ENCODE measurements at places on chromosomes 6 and 20.

GRCh38 chr20:33897313-33897912 lies 86.3 kb downstream of the CHMP4B start:
- DNase-seq = no peak

DNA sequence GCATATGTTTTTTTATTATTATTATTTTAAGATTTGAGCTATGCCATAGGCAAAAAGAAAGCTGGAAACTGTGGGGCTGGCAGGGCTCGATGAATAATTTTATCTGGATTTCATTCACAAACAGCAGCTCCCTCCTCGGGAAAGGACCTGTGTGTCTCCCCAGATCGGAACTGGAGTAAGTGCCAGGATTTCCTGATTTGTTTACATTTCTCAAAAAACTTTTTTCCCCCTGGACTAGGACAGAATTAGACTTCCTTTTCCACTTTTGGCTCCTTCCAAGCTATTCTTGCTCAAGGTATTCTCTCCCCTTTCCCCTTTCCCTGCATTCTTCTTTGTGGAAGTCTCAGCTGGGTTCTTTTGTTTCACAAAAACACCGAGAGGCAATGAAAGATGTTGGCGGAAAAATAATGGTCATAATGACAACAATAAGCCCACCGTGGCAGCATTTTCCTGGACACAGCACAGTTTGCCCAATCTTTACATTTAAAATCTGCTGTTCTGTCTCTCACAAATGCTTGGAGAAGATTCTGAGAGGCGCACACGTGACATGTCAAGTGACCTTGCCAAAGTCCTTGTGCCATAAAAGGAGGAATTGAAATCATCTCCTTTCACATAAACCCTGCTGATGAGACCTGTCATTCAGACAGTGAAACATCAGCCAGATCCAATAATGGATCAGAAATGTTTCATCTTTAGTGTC lies 85.8 kb upstream of the PREP start:
- no peak for DNase-seq

GRCh38 chr6:111477481-111477938 lies 5.5 kb downstream of the REV3L start:
- DNase-seq = no peak

GRCh38 chr20:57657535-57658446 lies 37.6 kb upstream of the ZBP1 start:
- peak; percentile 80 for DNase-seq

GRCh38 chr6:14743144-14743473 lies 502.8 kb upstream of the JARID2 start:
- DNase-seq = no peak

GRCh38 chr6:168994956-168995355 lies 258.7 kb downstream of the THBS2 start:
- DNase-seq = no peak

- DNase-seq = no peak
These were observed 344.6 kb upstream of the IMPG1 start for GRCh38 chr6:76416821-76417605.

GRCh38 chr6:19837511-19838441 lies 606 bp downstream of the ID4 start:
- no peak for DNase-seq

DNA sequence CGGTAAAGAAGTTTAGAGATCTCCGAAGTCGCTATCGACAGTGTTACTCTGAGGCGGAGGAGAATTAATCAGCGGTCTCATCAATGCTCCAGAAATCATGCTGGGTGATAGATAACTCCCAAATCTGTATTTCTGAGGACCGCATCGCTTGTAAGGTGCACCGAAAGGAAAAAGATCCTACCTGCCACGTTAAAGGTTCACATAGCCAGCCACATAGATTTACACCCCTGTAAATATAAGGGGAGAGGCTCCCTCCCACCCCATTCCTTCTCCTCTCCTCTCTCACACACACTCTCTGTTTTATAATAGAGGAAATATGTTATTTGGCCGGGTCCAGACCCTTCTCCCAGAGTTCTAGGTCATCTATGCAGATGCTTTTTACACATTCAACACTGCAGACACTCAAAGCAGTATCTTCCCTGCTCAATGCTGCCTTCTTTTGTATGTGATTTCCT lies 620 bp upstream of the DEK start:
- DNase-seq = no peak

- no peak for DNase-seq
These were observed 7.8 kb downstream of the RBCK1 start for GRCh38 chr20:415820-416322.

GRCh38 chr6:125287718-125288117 lies 14.0 kb downstream of the HDDC2 start:
- DNase-seq = no peak

DNA sequence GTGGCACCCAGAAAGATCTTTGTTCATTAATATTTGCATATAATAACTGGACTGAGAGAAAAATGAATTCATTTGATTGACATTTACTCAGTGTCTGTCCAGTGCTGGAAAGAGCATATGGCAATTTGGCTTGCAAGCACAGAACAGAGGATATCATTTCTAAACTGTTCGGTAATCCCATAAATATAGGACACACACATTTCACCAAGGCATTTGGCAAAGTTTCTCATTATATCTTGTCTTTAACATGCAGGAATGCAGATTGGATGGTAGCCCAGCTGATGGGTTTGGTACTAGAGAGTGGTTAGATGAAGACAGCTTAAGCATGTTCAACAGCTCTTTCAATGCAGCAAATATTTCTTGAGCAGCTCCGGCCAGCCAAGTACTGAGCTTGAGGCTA lies 259.2 kb downstream of the PRKN start:
- DNase-seq = no peak

GRCh38 chr6:136014454-136015437 lies 163.2 kb downstream of the PDE7B start:
- DNase-seq = no peak

DNA sequence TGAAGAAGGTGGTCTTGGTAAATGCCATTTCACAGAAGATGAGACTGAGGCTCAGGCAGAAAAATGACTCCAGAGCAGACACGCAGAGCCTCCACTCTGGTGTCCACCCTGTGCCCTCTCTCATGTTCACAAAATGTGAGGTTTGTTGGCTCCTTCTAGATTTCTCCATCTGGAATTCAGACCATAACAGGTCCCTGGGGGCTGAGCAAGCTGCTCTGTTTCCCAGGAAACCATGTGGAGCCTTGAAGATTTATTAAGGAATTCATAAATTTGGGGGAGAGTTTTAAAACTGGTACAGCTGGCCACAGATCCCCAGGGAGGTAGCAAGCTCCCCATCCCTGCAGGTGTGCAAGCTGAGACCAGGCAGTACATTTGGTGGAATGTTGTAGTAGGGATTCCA lies 38.8 kb upstream of the SIRPA start:
- DNase-seq = no peak

DNA sequence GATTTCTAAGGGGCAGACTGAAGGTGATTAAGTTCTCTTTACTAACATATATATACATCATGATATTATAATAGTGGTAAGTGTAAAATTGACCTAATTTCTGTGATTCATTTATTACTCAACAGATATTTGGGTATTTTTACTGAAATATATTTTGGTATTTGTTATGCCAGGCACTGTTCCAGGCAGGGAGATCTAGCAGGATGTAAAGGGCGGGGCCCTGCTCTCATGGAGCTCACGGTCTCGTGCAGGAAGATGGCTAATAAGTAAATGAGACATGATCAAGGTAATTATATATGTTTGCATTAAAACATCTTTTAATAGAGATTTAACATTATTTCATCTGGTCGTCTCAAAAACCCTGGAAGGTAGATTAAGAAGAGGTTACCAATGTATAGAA lies 27.7 kb downstream of the FAM50B start:
- no peak for DNase-seq

DNA sequence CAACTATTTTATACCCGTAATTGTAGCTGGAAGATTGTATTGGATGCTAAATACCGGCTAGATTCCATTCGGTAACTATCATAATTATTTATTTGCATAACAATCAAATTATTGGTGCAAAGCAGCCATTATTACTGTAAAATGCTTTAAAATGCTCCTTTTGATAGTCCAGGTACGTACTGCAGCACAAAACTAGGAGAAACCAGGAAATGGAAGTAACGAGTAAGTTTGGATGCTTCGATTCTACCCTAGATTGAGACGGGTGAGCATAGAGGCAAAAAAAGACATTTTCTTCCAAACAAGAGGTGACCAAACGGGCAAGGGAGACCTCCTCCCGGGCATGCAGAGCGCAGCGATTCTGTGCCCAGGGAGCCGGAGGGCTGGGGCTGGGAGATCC lies 469 bp upstream of the XRN2 start:
- DNase-seq = no peak

DNA sequence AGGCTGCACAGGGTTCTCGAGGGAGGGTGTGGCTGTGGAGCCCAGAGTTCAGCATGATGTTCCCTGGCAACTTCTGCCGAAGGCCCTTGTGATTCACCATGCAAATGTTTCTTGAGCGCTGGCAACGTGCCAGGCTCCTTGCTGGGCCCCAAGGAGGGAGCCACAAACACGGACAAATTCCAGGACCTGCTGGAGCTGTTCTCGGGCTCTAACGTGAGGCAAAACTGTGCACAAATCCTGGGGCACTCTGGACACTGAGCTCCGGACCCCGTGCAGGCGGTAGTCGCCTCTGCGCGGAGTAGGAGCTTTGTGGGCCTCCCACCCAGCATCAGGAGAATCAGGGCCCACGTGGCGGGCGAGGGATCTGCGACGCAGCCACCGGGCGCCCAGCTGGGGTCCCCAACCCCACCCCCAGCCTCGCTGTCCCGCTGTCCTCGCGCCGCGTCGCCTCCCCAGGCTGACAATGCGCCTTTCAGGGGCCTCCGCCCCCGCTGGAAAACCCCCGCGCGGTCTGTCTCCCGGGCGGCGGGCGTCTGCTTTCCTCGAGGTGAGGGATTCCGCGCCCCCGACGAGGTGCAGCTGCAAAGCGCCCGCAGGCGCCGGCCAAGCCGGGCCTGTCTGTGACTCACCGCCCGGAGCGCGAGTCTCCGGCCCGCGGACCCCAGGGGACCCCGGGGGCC lies 31.7 kb upstream of the SCUBE3 start:
- DNase-seq = no peak

GRCh38 chr20:10708351-10709185 lies 34.8 kb upstream of the JAG1 start:
- DNase-seq = no peak

DNA sequence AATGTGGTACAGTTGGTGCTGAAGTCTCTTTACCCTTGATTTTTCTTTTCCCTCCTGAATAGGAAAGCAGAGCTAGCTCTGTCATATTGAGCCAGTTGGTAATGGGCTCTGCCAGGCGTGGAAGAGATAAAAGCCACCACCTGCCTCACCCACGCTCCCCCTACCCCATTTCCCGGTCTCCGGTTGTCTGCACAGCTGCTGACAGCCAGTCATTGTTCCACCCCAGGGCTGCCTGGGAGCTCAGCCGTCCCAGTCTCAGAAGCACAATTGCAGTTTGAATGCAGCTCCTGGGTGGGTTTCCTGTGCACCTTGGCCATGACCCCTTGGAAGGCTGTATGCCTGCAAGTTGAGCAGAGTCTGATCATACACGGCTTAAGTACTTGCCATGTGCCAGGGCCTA lies 675.2 kb upstream of the FLRT3 start:
- DNase-seq = no peak

DNA sequence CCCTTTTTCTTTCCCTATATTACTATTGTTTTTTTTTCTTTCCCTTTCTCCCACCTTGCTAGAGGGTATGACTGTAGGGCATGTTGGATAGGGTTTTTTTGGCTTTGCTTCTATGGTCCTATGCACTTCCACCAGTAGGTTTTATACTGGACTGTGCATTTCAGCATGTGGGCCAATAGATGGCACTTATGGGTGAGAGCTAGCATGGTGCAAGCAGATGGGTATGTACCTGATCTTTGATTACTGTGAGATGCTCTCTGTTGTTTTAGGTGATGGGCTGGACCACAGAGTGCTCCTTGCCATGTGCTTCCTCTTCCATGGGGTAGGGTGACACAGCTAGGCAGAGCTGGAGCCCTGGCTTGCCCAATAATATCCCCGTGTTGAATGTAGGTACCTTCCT lies 128.5 kb upstream of the CHD6 start:
- no peak for DNase-seq

DNA sequence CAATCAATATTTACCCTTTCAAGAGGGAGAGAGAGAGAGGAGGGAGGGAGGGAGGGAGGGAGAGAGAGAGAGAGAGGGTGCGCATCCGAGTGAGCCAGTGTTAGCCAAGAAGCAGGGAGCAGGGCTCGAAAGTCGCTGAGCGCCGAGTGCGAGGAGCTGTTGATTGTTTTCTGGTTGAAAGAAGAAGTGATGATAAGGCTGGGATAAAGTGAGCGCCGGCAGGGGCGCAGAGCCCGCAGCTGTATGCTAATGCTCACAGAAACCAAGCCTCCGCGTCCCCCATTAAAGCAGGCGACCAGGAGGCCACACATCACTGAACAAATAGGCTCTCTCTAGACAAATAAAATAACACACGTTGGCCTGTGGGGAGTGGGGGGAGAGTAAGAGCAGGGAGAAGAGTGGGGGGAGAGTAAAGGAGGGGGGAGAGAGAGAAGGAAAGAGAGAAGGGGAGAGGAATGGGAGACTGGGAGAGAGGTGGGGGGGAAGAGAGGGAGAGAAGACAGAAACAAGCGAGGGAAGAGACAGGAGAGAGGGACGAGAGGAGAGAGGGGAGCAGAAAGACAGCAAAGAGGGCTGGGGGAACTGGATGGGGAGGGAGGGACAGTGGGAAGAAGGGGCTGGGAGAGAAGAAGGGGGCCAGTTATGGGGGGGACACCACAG lies 5.0 kb upstream of the INSM1 start:
- DNase-seq = no peak

GRCh38 chr6:64050590-64050989 lies 415.0 kb downstream of the PHF3 start:
- no peak for DNase-seq

- no peak for DNase-seq
These were observed 14.9 kb downstream of the RPF2 start for GRCh38 chr6:110996691-110997090.

GRCh38 chr6:95545686-95546085 lies 31.6 kb upstream of the MANEA start:
- no peak for DNase-seq

DNA sequence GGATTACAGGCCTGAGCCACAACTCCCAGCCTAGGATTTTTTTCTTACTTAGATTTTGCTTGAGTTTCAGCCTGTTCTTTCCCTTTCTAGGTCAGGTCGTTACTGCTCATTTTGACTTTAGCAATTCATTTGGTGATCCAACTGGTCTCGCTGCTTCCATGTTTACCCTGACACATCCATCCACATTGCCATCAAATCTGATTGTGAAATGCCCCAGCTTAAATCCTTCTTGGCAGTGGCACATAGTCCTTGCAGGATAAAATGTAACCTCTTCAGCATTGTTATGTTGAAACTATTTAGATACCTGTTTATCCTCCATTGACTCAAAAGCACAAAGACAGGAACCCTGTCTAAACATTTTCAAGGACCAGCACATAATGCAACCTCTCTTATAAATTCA lies 77.2 kb downstream of the DNAH8 start:
- DNase-seq = no peak

GRCh38 chr6:5302995-5303622 lies 41.8 kb downstream of the FARS2 start:
- DNase-seq = peak; percentile 84

DNA sequence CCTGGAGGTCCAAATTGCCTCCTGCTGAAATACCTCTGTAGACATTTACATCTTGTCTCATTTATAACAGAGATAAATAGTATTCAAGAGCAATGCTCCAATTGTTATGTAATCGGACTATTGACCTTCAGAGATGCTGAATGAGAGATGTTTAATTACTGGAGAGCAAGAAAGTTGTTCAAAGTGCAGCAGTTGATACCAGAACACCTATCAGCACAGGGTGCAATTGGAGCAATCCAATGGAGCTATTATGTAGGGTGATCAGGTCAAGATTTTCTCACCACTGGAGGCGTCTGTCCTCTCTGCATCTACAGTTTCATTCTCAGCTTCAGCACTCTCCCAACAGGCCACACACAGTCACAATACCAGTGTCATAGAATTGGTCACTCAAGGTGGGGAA lies 19.5 kb upstream of the TMX4 start:
- DNase-seq = no peak

Measured in activated CD8-positive, alpha-beta memory T cell treated with anti-CD3 and anti-CD28 coated beads, Interleukin-2, amount 10 ng/mL, durations not matched to agents 7 days and 5 days (primary cell).